ENCODE measurements at places on chromosomes 16 and 17.

DNA sequence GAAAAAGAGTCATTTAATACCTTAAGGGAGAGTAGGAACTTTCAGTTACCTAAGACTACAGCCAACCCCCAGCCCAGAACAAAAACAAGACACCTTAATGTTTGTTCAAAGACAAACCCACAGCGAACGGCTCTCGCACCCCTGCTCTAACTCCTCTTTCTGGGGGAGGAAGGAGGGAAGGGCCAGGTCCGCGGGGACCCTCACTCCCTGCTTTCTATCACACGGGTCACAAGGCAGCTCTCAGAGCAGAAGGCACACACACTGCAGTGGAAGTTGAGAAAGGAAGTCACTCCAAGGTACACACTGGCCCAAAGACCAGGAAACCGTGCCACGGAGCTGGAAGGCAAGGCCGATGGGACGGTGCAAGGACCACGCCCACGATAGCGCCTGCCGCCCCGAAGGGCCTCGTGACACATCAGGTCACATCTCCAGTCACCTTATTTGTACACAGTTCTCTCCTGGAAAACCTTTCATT lies 10.0 kb downstream of the LITAFD start:
- DNase-seq = no peak

GRCh38 chr16:49699841-49700175 lies 156.1 kb downstream of the ZNF423 start:
- no peak for DNase-seq

DNA sequence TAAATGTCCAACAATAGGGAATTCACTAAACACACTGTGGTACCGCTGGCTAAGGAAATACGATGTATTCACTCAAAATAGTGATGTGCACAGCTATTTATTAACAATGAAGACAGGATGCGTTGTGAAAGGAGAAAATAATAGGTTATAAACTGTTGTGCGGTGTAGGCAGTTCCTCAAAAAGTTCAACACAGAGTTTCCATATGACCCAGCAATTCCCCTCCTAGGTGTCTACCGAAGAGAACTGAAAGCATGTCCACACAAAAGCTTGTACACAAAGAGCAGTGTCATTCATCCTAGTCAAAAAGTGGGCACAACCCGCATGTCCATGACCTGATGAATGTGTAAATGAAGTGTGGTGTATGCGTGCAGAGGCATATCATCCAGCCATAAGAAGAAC lies 1.2 kb upstream of the CES1 start:
- DNase-seq = no peak

DNA sequence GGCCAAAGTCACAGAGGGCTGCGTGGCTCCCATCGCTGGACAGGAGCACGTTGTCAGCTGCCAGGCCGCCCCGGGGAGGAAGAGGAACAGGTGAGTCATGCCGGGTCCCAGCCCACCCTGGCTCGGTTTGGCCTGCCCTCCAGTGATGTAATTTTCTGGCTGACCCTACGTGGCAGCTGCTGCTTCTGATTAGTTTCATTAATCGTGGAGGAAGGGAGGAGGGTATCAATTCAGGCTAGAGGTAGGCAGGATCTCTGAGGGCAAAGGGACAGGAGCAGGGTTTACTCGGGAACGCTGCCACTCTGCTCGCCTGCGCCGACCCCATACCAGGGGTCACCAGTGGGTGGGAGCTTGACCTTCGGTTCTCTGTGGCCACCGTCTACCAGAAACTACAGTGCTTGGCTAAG lies 11.7 kb upstream of the SPATA32 start:
- no peak for DNase-seq

DNA sequence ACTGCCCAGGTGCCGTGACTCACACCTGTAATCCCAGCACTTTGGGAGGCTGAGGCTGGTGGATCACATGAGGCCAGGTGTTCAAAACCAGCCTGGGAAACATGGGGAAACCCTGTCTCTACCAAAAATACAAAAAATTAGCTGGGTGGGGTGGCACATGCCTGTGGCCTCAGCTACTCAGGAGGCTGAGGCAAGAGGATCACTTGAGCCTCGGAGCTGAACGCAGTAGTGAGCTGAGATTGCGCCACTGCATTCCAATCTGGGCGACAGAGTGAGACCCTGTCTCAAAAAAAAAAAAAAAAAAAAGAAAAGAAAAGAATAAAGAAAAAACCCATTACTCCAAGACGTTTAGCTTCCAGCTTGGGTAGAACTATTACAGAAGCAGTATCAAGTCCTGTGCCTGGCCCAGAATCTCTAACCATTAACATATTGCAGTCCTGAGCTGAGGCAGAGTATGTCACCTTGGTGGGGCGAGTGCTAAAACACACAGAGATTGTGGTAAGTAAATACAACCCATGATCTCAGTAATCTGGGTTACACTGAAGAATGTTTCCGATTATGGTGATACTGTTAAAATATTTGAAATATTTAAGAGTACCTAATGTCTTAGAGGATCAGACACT lies 23.2 kb upstream of the CFAP20 start:
- DNase-seq = no peak

Measured in brain microvascular endothelial cell (primary cell).